ENCODE measurements at places on chromosomes 16 and 17. TPM values are rescaled to one million over a fixed set of nuclear protein-coding genes. Genes with fewer than 3 reads are reported as not detected.

DNA sequence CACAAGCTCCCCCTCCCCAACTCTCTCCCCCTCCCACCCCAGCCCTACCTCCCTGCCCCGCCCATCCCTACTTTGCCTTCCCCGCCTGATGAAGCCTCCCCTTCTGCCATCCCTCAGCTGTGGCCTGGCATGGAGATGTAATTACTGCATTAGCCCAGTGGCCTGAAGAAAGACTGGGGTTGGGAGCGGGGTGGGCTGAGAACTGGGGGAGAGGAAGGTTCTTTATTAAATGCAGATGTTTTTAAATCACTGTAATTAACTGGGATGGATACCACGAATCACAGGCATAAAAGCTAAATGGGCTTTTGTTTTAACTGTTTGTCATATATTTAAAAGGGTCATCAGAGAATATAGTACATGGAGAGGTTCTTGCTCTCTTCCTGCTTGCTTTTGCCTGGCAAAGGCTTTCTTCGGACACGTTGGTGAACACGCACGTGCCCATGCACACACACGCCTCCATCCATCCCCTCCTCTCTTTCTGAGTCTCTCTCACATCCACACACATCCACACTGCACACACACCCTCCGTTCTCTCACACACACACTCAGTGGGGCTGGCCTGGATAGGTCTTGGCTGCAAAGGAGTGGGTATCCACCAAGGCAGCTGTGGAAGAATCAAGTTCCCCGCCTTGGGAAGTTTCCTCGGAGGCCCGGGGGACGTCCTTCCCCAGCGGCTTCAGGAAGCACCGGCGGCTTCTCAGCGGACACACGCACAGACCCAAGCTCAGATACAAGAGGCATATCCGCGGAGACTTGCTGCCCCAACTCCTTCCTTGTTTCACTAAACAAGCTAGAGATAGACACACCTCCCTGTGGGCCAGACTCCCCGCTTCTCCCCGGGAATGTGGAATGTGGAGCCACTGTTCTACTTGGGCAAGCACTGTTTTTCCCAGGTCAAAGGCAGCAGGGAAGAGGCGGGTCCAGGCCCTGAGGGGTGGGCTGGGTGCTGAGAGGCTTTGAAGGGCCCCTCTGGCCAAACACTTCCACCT, 27.4 kb upstream of the TNRC6C start:
- DNase-seq, result no peak

DNA sequence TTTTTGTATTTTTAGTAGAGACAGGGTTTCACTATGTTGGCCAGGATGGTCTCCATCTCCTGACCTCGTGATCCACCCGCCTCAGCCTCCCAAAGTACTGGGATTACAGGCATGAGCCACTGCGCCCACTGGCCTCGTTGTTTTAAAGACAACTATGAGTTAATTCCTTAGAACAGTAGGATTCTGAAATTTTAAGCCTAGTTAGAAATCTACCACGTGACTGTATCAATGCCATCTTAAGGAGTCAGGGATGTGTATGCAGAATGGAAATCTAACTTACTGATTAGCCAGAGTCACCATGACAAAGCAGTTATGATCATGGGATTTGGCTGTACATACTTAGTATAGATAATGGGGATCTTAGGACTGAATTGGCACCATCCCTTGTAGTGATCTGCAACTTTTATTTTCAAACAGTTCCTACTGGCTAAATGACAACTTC, 2.8 kb downstream of the CEP20 start:
- DNase-seq, result no peak

DNA sequence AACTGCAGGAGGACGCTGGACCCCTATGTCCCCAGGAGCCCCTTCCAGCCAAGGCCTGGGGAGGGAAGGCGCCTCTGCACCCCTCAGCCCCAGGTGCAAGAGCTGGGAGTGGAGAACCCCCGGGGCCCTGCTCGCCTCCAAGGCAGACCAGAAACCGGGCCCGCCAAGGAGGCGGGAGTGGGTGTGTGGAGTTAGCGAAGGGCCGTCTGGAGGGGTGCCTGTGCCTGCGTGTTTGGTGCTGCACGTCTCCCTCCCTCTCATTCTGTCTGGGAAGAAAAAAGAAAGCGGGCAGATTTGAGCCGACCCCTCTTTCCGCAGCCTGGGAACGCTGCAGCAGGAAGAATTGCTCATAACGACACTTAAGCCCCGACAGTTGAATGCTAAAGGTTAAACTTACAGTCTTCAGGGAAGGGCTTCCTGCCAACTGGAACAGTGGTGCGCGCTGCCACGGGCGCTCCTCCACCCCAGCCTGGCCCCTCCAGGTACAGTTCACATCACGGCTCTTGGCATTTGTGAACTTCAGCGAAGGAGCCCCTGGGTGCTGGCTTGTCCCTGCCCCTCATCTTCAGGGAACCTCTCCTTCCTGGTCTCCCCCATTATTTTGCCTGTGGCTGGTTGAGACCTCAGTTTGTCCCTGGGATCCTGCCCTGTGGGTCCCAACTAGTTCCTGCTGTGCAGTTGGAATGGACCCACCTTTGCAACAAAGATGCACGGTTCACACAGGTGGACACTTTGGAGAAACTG, 19.2 kb upstream of the ZFHX3 start:
- no peak for DNase-seq

DNA sequence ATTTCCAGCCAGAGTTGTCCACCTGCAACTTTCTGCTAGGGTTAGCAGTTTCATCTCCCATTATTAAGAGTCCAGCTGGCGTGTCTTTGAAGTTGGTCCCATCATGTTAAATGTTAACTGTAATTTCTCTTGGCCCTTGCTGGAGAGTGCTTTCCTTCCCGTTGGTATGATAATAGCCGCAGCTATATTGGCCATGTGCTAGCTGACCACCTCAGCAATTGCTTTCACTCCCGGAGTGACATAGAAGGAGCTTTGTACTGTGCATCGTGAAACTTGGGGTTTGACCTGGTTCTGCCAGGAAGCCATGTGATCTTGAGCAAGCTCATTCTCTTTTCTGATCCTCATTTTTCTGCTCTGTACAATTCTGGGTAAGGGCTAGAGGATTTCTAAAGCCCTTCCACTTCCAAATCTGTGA, 81.0 kb upstream of the TBX2 start:
- DNase-seq, result no peak

The DNAH2 gene
- 0.67 TPM for total RNA-seq

DNA sequence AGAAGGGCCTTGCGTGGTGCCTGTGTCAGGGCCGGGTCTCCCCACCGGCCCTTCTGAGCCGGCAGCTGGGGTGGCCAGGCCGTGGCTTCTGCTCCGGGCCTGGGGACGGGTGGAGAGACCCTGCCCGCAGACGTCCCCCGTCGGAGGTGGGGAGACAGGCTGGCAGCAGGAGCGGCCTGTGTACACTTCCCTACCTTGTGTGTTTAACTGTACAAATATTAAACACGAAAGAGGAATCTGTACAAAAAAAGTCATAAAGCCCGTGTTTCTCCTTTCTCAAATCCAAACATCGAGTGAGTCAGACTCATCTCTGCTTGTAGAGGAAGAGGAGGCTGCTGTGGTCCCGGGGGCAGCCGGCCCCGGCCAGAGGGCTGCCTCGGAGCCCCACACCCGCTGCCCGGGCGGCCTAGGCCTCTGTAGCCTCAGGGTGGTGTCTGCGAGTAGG, 2.0 kb downstream of the CACNA1H start:
- DNase-seq, result no peak

The KRT24 gene
- not detected for total RNA-seq

Measured in left lung (tissue), 14 donors.